ENCODE measurements at places on chromosomes 13 and 19.
A peak's percentile ranks its signal among the peaks of the same experiment; 100 is the strongest.

DNA sequence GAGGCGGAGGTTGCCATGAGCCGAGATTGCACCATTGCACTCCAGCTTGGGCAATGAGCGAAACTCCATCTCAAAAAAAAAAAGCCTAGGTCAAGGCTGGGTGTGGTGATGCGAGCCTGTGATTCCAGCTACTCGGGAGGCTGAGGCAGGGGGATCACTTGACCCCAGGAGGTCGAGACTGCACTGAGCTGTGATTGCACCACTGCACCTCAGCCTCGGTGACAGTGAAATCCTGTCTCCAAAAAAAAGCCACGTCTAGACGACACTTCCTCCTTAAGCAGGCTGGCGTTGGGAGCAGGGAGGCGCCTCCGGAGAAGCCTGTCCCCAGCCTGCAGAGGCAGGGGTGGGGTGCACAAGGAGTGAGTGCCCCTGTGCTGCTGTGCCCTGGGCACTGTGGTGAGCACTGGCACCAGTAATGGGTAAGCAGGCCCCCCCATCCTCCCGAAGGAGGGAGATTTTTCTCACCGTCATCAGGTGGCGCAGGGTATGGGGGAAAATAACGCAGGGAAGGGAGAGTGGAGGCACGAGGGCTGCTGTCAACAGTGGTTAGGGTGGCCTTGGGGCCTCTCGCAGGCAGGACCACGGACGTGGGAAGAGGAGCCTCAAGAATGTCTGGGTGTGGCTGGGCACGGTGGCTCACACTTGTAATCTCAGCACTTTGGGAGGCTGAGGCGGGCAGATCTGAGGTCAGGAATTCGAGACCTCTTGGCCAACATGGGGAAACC is 706 bp downstream of the P2RY11 start:
- DNase-seq = peak; percentile 59

DNA sequence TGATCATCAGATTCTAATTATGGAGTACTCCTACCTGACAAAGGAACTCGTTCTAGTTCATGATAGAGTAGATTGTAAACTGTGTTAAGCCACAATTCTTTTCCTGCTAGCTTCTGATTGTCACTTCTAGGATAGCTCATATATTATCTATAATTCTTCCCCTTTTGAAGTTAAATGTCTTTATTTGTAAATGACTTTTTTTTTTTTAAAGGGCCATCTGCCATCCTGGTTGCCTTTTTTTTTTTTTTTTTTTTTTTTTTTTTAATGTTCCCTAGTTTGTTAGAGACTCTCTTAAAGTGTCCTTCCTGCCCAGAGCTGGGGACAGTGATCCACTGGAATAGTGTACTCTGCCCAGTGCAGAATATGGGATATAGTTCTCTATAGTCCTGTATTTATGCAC is 4.3 kb downstream of the CHAMP1 start:
- no peak for DNase-seq

GRCh38 chr13:73286942-73287620 is 228.3 kb downstream of the KLF5 start:
- no peak for DNase-seq

DNA sequence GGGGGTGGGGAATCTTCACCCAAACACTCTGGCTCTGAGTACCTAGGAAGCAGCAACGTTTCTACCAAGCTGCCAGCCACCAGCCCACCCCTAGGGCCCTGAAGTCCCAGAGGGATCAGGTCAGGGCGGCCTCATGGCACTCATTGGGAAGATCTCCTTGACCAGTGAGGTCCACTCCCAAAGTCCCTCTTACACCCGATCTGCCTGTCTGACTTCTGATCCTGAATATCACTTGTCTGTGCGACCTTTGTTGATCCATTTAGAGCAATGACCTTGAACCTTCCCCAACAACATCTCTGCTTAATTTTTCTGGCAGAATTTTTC is 2.1 kb upstream of the GNA15 start:
- no peak for DNase-seq

GRCh38 chr19:56306016-56306415 is 8.6 kb downstream of the ZSCAN5A start:
- no peak for DNase-seq

DNA sequence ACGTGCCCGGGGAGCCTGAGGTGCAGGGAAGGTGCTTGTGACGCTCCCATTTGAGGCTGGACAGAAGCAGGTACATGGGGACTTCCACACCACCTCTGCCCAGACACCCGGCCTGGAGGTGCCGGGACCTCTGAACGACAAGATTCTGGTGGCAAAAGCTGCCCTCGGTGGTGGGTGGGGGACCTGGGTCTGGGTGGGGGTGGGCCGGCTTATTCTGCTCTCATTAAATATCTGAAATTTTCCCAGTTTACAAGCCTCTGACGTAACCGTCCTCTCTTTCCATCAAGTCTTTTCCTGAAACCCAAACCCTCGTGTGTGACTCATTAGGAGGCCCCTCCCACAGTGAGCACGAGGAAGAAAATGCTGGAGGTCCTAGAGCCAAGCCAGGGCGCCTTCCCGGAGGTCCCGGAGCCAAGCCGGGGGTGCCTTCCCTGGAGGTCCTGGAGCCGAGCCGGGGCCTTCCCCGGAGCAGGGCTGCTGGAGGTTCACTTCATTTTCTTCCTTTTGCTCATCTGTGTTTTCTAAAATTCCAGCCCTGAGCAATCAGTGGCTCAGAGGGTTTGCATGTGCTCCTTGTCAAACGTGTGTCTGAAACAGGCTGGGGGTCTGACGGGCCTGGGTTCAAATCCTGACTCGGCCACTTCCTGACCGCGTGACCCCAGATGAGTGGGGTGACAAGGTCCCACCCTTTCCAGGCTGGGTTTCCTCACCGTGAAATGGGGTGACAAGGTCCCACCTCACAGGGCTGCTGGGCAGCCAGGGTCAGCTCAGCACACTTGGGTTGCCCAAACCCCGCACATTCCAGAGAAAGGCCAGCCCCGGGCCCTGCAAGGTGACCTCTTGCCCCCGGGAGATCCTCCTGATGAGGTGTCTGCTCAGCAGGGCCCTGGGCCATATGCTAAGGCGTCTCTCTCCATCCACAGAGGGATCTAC is 10.0 kb downstream of the CFD start:
- DNase-seq = peak; percentile 93

DNA sequence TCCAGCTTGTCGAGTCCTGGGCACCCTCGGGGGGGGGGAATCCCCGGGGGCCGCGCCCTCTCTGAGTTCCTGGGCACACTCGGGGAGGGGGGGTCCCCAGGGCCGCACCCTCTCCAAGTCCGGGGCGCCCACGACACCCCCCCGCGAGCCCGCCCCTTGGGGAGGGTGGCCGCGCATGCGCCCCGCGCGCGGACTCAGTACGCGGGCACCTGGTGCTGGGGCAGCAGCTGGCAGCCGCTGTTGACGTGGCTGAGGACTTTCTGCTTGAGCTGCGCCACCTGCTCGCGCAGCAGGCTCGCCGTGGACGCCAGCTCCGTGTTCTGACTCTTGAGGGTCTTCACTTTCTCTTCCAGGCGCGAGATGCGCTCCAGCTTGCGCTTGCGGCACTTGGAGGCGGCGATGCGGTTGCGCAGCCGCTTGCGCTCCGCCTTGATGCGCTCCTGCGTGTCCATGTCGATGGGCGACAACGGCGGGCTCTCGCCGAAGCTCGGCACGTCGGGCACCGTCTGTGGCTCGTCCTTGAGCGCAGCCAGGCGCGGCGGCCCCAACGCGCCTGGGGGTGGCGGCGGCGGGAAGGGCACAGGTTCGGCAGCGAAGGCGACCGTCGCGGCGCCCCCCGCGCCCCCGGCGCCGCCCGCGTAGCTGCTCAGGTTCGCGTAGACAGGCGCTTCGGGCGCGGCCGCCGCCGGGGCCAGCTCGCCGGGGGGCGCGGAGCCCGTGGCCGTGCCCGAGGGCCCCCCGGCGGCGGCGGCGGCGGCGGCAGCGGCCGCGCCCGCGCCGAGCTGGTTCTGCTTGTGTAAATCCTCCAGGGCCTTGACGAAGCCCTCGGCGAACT is 958 bp downstream of the JUND start:
- DNase-seq = peak; percentile 73

- DNase-seq = no peak
Measured at GRCh38 chr19:17658240-17658639, 29.9 kb downstream of the UNC13A start.

DNA sequence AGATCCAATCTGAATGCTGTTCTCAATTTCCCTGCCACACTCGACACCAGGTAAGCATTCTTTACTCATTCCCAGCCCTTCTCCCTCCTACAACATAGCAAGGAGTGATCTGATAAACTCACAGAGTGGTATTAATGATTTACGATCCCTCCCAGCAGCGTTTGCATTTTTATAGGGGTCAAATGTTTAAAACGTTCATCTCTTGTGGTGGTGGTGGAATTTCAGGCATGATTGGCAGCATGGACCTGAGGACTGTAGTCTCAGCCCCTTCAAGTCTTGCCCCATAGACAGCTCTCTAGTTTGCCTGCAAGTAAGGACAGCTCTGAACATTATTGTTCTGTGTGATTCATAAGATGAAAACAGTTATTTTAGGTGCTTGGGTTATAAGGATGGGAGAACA is 565.7 kb downstream of the EFNB2 start:
- DNase-seq = peak; percentile 62

- no peak for DNase-seq
Measured at GRCh38 chr13:100349594-100349993, 239.0 kb downstream of the GGACT start.

DNA sequence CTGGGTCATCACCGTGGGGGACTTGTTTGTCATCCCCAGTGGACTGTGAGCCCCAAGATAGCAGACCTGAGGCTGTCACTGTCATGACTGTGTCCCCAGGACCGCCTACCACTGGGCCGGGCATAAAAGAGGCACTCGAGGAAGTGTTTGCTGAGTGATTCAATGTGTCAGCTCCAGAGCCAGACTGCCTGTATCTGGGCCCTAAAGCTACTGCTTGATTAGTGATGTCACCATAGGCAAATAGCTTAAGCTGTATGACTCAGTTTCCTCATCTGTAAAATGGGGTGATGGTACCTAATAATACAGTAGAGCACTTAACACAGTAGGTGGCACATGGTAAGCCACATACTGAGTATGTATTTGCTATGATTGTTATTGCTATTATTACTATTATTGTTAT is 11.2 kb upstream of the CEACAM19 start:
- DNase-seq = no peak

DNA sequence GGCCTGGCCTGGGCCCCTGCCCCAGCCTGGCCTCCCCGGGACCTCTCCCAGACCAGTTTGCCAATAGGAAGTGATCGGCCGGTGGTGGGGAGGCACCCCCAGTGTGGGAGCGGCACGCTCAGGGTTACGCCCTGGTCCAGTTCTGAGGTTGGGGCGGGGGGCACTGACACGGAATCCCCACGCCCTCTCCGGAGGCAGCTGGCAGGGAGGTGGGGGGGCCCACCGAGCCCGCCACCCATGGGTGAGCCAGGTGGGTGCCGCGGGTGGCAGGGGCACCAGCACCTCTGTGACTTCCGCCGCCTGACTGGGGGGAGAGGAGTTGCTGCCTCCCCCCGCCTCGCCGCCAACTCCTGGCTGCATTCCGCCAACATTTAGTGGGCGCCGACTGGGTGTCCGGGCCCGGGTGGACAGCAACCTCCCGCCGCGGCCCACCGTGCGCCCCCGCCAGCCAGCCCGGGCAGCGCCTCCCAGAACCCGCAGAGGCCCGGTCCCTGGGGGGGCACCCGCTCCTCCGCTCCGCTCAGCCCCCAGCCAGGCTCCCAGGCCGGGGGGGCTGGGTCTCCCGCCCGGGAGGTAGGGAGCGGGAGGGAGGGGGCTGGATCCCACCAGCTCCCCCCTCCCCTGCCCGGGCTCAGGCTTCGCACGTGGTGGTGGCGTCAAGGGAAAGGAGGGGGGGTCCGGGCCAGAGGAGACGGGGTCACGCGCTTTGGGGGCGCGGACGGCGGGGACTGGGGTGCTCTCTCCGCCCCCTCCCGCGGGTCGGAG is 2.0 kb downstream of the ZBTB7A start:
- DNase-seq = no peak

DNA sequence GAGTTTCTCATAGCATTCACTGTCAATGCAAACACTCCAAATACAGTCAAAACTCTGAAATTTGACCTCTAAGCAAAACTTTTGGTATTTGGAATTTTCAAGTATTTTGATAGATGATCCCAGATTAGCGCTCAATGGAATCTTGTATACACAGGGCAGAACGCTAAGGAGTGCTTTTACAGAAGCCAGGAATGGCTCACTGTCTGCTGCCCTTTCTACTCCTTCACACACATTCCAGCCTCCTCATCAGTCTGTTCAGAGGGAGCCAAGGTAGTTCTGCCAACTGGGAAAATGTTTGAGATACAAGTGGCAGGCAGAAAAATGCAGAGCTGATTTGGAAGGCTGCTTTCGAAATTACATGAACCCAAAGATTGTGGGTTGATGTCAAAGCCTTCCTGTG is 4.4 kb upstream of the STARD13 start:
- no peak for DNase-seq

DNA sequence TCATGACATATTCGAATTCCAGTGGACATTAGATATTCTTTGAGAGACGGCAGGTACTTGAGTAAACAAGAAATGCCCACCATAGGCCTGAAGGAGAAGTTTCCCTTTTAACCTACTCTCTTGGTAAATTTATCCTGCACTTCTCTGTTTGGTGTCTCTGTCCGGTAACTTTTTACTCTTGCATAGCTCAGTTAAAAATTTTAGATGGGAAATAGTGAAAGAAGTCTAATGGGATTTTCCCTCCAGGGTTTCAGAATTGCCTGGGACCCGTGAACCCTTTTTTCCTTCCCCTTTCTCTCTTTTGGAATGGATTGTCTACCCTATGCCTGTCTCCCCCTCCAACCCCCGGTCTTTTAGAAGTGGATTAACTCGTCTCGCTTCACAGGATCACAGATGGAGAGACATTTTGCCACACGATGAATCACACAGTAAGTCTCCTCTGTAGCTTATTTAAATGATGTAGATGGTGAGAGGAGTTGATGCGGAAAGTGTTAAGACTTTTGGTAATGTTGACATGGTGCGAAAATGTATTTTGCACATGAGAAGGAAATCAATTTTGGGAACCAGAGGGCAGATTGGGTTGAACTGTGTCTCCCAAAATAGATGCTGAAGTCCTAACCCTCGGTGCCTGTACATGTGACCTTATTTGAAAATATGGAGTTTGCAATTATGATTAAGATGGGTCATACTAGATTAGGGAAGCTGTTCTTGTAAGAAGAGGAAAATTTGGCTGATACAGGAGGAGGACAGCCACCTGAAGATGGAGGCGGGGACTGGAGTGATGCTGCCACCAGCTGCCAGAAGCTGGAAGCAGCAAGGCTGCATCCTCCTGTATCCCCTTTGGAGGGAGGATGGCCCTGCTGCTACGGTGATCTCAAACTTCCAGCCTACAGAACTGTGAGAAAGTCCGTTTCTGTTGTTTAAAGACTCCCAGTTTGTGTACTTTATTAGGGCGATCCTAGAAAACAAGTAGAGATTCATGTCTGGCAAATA is 711 bp upstream of the MIPEP start:
- peak; percentile 34 for DNase-seq

DNA sequence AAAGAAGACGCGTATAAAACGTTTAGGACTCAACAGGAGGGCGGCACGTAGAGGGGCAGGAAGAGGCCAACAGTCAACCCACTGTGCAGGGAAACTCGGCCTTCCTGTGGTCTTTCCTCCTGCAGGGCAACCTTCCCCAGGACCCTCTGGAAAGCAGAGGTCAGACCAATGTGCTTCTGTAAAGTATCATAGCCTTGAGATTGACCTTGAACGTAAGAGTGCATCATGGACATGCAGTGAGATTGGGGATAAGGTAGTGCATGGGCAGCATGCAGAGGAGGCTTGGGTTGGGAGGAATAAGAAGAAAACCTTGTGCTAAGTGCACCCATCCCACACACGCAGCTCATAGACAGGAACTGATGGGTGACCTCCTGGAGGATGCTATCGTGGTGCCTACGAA is 34.0 kb upstream of the ZNF507 start:
- DNase-seq = no peak

- no peak for DNase-seq
Measured at GRCh38 chr19:46828484-46828883, 22.2 kb downstream of the AP2S1 start.

- peak; percentile 3 for DNase-seq
Measured at GRCh38 chr13:22748866-22749577, 431.8 kb upstream of the SGCG start.

All from iris pigment epithelial cell (primary cell).